ENCODE measurements at places on chromosomes 3 and 15. TPM values are rescaled to one million over a fixed set of nuclear protein-coding genes. Genes with fewer than 3 reads are reported as not detected.

The PRTG gene
- total RNA-seq, result not detected

The ARRDC4 gene
- total RNA-seq, result 0.51 TPM

The MCTP2 gene
- 16.5 TPM for total RNA-seq

The DZIP1L gene
- total RNA-seq, result 0.20 TPM

The ANKRD34C gene
- not detected for total RNA-seq

- DNase-seq, result peak; percentile 69
These were observed 609 bp downstream of the GOLGA8A start for GRCh38 chr15:34436956-34437442.

DNA sequence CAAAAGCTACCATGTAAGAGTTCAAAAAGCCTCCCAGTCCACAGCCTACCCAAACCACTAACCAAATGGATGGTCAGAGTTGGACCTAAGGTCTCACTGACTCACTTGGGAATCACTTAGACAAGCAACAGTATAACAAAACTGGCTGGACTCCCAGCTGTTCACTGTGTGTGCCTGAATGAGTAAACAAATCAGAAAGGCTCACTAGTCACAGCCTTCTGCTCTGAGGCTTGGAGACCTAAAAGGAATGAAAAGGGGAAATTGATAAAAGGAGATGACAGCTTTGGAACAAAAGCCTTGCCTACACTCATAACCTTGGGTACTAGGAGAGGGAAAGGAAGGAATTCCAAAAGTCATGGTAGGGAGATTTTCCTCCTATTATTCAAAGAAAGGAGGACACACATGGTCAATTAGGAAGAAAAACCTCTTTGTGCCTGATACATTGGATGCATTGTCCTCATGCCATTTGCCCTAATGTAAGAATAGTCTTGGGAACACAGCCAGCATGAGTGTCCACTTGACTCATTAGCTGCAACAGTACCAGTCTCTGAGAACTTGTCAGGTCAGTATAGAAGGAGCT lies 92.3 kb downstream of the FRMD5 start:
- no peak for DNase-seq

DNA sequence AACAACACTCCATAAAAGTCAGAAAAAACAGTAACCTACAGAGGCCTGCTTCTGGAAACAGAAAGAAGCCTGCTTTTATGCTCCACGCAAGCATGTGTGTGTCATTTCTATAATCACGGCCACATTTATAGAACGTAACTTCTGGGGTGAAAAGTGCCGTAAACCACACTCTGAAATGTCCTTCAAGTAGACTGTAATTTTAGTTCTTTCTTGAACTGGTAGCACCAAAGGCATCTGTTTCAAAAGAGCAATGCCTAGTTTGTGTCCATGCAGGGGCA lies 19.5 kb upstream of the CMTM7 start:
- DNase-seq, result no peak

DNA sequence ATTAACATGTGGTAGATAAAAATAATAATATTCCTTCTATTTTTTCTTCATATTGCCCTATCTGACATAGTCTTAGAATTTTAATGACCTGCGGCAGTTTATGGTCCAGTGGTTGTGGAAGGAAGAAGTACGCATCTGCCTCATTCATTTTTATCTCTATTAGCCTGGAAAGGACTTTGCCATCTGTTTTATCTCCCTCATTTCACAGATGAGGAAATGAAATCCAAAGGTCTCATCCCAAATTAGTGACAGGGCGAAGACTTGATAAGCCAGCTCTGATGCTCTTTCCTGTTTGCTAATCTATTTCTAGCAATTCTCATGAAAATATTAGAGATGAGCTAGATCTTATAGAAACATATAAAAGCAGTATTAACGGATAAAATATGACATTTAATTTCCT lies 113.3 kb downstream of the KLHL25 start:
- DNase-seq, result no peak

- no peak for DNase-seq
These were observed 28.1 kb upstream of the CLDN16 start for GRCh38 chr3:190359813-190360212.

DNA sequence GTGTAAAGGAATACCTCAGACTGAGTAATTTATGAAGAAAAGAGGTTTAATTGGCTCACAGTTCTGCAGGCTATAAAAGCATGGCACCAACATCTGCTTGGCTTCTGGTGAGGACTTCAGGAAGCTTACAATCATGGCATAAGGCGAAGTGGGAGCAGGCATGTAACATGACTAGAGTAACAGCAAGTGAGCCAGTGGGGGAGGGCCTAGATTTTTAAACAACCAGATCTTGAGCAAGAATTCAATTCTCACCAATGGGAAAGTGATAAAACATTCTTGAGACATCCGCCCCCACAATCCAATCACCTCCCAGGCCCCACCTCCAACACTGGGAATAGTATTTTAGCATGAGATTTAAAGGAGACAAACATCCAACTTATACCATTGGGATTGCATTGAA lies 44.2 kb upstream of the BCL2A1 start:
- no peak for DNase-seq

DNA sequence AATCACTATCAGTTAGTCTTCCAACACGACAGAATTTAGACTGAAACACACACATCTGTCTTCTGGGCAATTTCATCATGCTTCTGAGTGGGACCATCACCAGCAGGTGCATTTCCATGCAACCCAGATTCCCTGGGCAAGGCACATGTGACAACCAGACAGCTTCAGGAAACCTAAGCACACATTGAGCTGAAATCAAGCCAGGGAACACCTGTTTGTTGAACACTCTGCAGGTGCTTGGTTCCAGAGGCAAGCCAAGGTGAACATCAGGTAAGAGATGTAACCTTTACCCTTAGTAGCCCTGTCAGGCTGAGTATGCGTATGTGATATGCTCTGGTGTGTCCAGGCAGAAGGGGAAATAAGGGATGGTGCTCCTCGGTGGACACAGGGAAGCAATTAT lies 3.3 kb upstream of the PSMD2 start:
- DNase-seq, result no peak

DNA sequence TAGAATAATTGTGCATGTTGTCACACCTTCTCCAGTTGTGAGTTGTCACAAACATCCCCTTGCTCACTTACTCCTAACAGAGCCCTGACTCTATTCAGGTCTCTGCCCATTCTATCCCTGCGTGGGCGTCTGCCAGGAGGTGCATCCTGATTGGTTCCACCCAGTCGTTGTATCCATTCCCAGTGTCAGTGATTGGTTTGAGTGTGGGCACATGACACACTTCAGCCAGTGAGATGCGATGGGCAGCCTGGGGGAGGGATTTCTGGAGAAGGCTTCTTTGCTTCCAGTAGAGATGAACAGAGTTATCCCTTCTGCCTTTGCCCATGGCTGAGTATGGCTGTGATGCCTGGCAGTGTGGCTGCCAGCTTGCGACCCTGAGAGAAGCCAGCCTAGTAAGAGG lies 18.7 kb downstream of the PXYLP1 start:
- no peak for DNase-seq

DNA sequence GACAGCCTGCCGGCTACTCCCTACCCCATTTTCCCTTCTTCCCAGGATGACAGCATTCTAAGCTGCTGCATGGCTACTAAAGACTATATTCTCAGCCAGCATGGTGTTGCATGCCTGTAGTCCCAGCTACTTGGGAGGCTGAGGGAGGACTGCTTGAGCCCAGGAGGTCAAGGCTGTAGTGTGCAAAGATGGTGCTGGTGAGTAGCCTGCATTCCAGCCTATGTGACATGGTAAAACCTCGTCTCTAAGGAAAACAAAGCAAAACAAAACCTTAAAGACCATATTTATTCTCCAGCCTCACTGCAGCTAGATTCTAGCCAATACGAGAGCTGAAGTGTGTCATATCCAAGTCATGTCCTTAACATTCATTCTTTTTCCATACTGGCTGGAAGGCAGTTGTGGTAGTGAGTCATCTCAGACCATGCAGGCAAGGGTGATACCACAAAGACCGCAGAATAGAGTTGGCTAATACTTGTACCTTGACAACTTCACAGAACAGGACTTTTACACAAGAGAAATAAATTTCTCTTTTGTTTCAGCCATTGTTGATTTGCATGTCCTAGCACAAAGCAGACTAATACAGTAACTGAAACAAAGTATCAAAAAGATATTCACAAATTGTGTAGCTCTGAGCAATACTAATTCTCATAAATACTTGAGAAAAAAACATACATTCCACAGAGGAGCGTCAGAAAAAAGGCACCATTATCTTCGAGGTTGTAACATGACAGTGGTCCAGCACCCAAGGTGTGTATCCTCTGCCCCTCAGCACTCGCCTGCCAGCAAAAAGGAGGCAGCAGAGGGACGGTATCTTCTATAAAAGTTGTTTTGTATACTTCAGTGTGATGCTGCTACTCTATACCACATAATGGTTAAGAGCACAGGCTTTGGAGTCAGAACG lies 14.8 kb downstream of the PBRM1 start:
- DNase-seq, result no peak

DNA sequence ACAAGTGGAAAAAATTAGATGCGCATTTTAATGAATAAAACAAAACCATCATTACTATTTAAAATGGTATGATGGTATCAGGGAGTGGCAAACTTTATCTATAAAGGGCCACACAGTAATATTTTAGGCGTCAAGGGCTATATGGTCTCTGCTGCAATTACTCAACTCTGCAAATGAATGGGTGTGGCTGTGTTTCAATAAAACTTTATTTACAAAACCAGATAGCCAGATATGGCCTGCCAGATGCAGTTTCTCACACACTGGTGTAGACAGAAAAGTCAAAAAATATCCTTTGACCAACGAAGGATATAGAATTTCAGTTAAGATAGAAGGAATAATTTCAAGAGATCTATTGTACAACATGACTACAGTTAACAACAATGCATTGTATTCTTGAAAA lies 83.8 kb downstream of the CLASP2 start:
- DNase-seq, result no peak

- DNase-seq, result no peak
These were observed 18.7 kb downstream of the ISG20 start for GRCh38 chr15:88657326-88658069.

DNA sequence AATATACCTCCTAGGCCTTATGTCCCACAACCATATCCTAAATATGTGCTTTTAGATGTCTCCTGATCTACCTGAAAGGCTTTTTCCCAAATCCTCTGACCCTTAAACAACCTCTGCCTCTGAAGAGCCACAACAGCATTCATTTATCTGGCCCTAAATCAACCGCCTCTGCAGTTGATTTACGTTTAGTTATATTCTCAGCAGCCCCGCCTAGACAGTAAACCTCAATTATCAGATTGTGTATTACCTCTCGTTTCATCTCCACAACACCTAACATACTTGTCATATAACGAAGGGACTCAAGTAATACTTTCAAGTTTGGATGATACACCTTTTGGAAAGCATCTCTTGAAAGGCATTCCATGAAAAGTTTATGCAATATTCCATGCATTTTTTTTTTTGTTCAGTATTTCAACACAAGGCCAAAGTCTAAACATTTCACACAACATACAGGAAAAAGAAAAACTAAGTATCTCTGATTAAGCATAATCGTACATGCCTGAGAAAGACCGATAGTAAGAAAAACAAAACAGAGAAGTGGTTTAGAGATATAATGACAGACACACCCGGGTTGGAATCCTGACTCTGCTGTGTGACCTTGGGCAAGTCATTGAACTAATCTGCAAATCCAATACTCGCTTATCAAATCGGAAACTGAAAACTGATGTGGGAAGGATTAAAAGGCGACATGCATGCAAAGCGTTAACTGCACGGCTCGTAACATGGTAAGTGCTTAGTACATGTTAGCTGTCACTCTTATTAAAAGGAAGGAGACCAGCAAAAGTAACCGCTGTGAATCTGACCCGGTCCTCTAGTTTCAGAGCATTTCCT lies 778 bp downstream of the CRBN start:
- no peak for DNase-seq

DNA sequence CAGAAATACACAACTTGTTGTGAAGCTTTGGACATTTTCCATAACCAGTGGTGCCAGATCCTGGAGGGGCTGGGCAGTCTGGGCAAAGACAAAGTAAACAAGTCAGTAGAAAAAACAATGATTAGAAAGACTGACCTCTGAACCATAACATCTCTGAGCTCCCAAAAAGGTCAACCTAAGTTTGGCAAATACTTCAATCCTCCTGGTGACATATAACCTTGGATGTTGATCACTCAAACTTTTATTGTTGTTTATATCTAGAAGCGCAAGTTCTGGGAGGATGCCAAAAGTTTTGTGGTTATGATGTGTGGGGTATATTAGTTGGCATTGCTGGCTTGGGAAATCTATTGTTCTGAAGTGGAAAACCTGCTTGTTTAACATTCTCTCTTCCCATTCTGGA lies 257.7 kb downstream of the DIPK2A start:
- no peak for DNase-seq

DNA sequence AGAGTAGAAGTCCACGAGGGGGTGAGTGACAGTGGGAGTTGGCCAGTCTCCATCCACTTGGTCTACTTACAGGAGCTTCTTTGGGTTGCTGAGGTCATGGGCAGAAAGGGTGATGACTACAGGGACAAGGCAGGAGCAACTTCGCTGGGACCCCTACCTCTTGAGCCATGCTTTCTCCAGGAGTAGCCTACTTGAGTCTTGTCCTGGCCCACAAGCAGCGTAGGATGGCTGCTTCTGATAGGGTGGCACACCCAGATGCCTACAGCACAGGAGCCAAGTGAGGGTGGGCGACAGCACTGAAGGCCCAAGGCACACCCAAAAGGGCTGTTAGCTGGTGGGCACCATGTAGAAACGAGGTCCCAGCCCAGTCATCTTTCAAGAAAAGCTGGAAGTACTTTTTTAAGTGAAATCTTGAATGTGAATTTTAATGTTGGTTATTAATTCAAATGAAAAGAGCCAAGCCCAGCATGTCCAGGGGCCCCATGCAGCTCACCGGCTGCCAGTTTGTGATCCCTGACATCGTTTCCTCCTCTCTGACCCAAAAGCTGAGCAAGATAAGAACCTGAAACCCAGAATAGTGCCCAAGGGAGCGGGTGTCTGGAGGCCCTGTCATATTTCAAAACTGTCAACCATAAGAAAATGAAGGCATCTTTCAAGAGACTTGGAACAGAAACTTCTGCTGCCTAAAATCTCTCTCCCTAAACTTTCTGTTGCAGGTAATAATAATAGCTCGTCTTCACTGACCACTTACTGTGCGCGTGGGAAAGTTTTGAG lies 2.2 kb upstream of the CPEB1 start:
- DNase-seq, result no peak

- DNase-seq, result no peak
These were observed 465.9 kb upstream of the TGFBR2 start for GRCh38 chr3:30140356-30141075.
